ENCODE measurements at places on chromosomes 4 and X. TPM values are rescaled to one million over a fixed set of nuclear protein-coding genes. Genes with fewer than 3 reads are reported as not detected.

The PNMA6A gene
- total RNA-seq: 14.4 TPM

The LDOC1 gene
- 11.9 TPM for total RNA-seq

The HS3ST1 gene
- total RNA-seq: 10.0 TPM

The SPANXC gene
- not detected for total RNA-seq

The ARX gene
- total RNA-seq: 14.4 TPM

The TMEM131L gene
- total RNA-seq: 81.7 TPM

Data from parietal lobe (tissue), 2 donors.